Suprapubic skin (tissue), 4 donors: ENCODE measurements at places on chromosomes 4 and X.

DNA sequence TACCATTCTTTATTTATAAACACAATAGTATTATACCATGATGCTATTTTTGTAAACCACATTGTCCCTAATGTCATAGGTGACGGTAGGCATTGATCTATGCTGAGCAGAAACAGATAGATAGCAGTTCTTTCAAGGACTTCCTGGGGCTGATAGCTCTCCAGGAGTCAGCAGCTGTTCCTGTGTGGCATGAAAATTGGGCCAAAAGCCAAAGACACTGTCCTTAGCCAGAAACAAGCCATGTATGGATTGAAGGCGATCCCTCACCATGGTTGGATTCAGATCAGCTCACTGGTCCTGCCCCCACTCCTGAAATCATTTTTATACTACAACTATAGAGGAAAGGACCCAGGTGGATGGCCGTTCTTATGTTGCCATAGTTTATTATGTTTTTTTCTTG is 53.6 kb downstream of the DDX60 start:
- no peak overlapping the region for H3K4me3 ChIP-seq
- no peak for DNase-seq
- no peak overlapping the region for H3K27ac ChIP-seq
- no peaks in the 10 kb centered on the region for H3K4me1 ChIP-seq
- H3K27me3 ChIP-seq = no peaks in the 10 kb centered on the region

DNA sequence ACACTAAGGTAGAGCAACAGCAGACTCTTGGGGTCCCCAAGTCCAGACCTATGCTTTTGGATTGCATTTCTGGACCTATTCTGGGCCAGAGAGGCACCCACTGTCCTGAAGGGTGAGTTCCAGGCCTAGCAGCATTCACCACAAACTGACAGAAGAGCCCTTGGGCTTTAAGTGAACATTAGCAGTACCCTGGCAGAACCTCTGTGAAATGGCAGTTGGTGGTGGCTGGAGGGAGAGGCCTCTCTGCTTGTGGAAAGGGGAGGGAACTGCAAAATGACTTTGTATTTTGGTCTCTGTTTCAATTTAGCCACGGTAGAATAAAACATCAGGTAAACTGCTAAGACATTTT is 1211.9 kb downstream of the PCDH18 start:
- H3K4me1 ChIP-seq = no peaks in the 10 kb centered on the region
- no peak for DNase-seq
- H3K27ac ChIP-seq = no peak overlapping the region
- no peaks in the 10 kb centered on the region for H3K27me3 ChIP-seq

DNA sequence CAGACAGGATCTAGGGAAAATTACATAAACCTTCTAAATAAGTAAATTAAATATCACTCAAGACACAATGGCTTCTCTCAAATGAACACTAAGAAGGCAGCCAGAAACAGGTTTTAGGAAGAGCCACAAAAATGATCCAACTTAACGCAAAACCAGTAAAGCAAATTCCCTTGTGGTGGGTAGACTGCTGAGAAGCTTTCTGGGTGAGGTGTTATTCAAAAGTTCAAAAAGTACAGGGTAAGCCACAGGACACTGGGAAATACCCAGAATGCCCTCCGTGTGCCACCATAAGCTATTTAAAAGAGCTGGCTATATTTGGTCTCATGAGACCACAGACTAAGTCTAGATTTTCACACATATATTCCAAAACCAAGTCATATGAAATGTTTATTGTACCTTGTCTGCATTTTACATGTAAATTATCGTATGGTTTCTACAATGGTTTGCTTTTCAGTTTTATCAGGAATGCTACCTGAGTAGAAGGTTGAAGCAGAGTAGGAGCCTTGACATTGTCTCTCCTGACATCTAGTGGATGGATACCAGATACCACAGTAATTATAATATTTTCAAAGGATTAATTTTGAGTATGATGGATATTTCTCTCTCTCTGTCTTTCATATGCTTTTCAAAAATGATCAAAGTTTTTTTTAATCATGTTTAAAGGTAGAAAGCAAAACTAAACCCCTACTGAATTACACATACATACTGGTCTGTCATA is 109.3 kb upstream of the KLHL13 start:
- H3K27me3 ChIP-seq = no peaks in the 10 kb centered on the region
- peak overlapping the region; percentile 1 for H3K4me3 ChIP-seq
- H3K27ac ChIP-seq = no peak overlapping the region
- DNase-seq = no peak
- no peaks in the 10 kb centered on the region for H3K36me3 ChIP-seq

DNA sequence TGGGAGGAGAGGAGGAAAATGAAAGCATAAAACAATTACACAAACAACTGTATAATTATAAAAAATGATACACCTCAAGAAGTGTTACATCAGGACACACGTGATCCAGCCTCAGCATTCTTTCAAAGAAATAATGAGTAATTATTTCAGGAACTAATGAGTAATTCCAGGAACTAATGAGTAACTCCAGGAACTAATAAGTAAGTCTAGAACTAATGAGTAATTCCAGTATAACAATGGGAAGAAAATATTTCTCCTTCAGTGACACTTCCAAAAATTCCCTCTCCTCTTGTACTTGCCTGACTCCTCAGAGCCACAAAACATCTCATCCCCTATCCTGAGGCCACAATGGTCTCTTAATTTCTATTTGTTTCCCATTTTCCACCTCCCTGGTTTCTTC is 63.5 kb upstream of the COL25A1 start:
- H3K4me3 ChIP-seq = no peak overlapping the region
- DNase-seq = no peak
- H3K27me3 ChIP-seq = no peaks in the 10 kb centered on the region
- H3K27ac ChIP-seq = no peak overlapping the region
- H3K36me3 ChIP-seq = no peaks in the 10 kb centered on the region

GRCh38 chr4:47482326-47482725 is 2.7 kb upstream of the ATP10D start:
- no peaks in the 10 kb centered on the region for H3K36me3 ChIP-seq
- peak overlapping the region; percentile 96 for H3K27ac ChIP-seq
- no peaks in the 10 kb centered on the region for H3K27me3 ChIP-seq

DNA sequence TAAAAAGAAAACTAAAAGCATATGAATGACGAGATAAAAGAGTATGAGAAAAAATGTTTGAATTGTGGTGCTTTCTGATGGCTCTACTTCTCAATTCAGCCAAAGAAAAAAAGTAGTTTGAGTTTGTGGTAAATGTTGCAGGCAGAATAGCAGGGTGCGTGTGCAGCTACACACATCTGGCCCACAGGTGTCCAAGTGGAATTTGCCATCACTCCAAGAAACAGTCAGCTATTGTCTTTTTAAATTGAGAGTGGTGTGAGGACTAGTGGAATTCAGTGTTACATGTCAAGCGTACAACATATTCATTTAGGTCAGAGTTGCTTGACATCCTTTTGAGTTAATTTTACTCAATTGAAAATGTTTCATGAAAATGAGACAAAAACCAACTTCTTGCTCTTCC is 424.8 kb upstream of the MAD2L1 start:
- no peak for DNase-seq
- H3K27ac ChIP-seq = no peak overlapping the region
- no peaks in the 10 kb centered on the region for H3K36me3 ChIP-seq
- no peaks in the 10 kb centered on the region for H3K27me3 ChIP-seq

- H3K36me3 ChIP-seq = no peaks in the 10 kb centered on the region
- H3K27ac ChIP-seq = no peak overlapping the region
- no peak overlapping the region for H3K4me3 ChIP-seq
- no peak for DNase-seq
- peaks cover 4% of the 10 kb centered on the region for H3K4me1 ChIP-seq
Observed at GRCh38 chr4:71275570-71275969, 63.2 kb upstream of the SLC4A4 start.
